ENCODE measurements at places on chromosomes 2 and 18.

- no peak for DNase-seq
These were observed 151.1 kb upstream of the HNMT start for GRCh38 chr2:137813176-137813575.

- DNase-seq: no peak
These were observed 96.9 kb downstream of the OSBPL1A start for GRCh38 chr18:24300703-24301102.

DNA sequence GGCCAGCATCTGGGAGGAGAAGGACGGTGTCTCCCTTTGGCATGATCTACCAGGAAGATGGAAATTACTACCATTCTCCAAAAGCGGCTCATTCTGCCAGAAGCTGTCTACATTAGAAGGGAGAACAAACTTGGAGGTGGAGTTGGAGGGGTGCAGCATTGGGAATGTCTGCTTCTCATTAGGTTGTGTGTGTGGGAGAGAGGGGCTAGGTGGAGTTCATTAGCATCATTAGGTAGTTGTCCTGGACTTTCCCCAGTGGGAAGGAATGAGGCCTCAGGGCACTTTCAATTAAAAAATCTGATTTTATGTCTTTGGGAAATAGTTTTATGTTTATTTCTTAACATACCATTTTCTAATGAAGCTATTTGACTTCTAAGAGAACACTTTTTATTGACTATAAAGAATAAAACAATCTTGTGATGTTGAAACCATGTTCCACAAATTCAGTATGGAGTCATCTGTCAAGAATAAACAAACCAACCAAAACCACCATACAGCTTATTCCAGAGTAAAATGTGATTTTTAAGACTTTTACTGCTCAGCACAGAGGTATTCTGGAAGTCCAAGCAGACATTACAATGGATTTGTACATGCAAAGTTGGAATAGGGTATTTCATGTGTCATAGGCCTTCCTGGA lies 60.6 kb downstream of the VAPA start:
- no peak for DNase-seq

DNA sequence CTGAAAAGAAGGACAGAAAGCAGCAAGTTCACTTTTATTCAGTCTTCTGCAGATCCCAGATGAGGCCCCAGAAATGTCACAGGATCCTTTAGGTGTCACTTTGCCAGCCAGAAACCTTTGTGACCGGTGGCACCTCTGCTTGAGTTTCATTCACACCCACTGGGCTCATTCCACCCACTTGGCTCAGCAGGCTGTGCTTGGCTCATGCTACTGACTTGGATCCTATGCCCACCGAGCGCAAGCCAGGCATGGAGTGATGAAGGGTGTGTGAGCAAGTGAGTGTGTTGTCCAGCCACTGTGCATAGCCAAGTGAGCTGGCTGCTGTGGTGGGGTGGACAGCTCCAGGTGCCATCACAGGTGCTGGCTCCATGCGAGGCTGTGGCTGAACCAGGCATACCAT lies 357.0 kb upstream of the GULP1 start:
- DNase-seq: no peak

- no peak for DNase-seq
These were observed 33.1 kb downstream of the STK25 start for GRCh38 chr2:241475267-241475666.

DNA sequence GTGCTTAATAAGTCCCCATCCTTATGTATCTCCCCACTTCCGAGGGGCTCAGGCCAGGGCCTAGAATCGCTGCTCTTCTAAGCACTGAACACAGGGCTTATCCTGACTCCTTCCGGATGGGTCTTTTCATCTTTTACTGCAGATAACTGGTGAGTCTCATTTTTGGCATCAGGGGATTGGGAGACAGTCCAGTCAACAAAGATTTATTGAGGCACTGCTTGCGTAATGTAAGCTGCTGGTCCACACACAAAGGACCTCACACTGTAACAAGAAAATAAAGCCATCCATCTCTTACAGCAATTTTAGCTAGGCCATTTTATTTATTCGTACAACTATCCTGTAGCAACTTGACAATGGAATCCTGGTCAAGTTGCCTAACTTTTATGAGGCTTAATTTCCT lies 600.5 kb downstream of the CNTNAP5 start:
- DNase-seq: no peak

GRCh38 chr2:25650256-25650655 lies 23.1 kb downstream of the DTNB start:
- no peak for DNase-seq

DNA sequence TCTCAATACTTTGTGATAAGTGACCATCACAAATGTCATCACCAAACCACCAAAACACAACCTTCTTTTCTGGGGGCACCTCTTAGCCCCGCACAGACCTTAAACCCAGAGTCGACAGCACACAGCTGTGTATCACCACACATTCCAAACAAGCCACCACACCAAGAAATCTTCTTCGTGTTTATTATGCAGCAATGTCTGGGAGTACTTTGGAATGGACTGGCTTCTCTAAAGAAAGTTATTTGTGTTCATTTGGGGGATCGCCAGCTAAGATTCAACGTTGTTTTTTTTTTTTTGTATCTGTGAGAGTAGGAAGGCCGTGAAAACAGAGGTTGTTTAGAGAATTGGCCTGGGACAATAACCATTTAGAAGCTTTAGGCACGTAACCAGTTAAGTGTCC lies 1.1 kb upstream of the MTA3 start:
- DNase-seq: no peak

DNA sequence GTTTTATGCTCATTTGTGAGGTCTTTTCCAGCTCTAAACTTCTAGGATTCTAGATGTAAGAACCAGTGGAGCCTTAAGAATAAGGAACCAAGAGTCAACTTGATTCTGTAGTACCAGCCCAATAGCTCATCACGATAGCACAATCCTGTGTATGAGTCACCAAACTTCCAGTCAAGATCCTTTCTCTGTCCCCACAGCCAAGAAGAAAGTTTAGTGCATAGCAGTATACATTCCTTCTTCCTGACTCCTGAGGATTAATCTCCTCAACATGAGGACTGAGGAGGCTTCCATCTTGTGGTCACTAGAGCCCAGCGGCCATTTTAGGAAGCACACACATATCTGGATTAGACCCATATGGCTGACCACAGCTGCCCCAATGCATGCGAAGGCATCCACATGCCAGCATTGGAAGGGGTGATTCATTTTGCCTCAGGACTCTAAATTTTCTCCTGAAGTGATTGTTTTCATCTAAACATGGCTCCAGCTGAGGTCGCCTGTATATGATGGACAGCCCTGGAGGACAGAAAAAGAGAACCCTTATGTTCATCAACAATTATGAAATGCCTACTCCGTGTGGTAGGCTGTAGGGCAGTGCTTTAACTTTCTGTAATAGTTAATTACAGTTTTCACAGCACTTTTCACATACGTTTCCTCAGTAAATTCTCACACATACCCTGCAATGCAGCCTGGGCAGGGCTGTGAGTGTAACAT lies 53.5 kb downstream of the RASGRP3 start:
- DNase-seq: no peak

DNA sequence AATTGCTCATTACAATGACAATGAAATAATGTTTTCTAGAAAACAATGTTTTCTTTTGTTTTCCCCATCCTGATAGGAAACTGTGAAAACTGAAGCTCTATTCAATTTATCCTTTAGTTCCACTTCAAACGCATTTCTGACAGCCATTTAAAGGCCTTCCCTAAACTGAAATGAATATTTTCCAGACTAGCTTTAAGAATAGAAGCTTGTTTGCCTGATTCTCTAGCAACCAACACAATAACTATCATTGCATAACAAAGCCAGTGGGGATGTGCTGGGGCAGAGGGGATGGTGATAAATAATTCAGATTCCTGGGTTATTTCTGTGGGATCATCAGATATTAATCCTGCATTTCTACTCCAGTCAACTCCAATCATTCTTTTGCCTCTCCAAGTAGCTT lies 427.1 kb downstream of the RND3 start:
- no peak for DNase-seq

GRCh38 chr2:189022053-189022481 lies 47.9 kb downstream of the COL3A1 start:
- DNase-seq: no peak

- no peak for DNase-seq
These were observed 469.3 kb upstream of the MEX3C start for GRCh38 chr18:51666763-51667191.

Measured in naive B cell (primary cell).